ENCODE measurements at places on chromosomes 7 and 10.

- DNase-seq = no peak
Measured at GRCh38 chr7:119688831-119689230, 584.1 kb upstream of the KCND2 start.

- no peak for DNase-seq
Measured at GRCh38 chr7:90817846-90818245, 221.7 kb downstream of the CDK14 start.

DNA sequence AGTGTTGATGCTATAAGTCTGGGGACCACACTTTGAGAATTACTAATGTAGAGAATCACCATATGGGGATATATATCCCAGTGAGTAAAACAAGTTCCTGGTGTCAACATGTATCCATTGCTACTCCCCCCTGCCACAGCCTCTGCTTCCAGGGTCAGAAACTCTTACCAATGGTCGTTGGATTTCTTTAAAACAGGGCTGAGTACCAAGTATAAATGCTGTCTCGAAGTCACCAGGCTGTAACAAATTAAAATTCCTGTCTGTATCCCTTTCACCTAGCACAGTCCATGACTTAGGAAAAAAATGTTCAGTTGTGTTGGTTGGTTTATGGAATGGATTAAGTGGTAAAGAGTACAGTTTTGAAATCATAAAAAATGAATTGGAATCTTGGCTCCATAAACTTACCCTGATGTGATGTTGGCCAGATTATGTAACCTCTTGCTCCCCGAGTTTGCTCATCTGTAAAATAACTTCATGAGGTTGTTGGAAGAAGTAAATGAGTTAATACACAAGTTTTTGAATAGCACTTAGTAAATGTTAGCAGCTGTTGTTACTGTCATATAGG is 364.0 kb upstream of the LRGUK start:
- DNase-seq = no peak

GRCh38 chr10:21173802-21174714 is 276.9 kb upstream of the NEBL start:
- no peak for DNase-seq

GRCh38 chr10:117132751-117133231 is 5.3 kb downstream of the VAX1 start:
- no peak for DNase-seq

DNA sequence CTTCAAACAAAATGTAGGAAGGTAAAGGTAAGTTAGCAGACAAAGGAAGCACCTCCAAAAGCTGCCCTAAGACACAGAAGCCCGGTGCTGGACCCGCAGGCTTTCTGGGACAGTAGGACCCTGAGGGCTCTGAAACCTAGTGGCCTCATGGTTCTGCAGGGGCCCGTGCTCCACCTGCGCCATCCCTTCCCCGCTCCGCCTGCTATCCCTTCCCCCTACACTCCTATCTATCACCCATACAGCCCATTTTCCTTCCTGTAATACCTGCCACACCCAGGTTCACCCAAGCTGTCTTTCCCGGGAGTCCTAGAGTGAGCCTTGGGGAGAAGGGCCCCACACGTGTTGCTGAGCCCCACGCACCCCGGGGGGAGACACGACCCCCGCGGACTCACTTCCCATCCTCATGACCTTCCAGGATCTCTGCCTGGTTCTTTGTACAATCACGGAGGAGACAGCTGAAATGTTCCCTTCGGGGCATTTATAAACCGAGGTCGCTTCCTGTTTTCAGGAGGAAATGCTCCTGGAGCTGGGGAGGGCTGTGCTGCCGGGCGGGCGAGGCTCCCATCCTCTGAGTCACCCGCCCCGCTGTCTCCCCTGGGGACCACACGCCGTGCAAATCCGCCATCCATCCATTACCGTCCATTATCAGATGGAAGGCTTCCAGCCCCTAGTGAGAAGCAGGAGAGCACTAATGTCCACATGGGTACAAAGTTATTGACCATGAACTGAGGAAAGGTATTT is 251.7 kb upstream of the PITRM1 start:
- no peak for DNase-seq

DNA sequence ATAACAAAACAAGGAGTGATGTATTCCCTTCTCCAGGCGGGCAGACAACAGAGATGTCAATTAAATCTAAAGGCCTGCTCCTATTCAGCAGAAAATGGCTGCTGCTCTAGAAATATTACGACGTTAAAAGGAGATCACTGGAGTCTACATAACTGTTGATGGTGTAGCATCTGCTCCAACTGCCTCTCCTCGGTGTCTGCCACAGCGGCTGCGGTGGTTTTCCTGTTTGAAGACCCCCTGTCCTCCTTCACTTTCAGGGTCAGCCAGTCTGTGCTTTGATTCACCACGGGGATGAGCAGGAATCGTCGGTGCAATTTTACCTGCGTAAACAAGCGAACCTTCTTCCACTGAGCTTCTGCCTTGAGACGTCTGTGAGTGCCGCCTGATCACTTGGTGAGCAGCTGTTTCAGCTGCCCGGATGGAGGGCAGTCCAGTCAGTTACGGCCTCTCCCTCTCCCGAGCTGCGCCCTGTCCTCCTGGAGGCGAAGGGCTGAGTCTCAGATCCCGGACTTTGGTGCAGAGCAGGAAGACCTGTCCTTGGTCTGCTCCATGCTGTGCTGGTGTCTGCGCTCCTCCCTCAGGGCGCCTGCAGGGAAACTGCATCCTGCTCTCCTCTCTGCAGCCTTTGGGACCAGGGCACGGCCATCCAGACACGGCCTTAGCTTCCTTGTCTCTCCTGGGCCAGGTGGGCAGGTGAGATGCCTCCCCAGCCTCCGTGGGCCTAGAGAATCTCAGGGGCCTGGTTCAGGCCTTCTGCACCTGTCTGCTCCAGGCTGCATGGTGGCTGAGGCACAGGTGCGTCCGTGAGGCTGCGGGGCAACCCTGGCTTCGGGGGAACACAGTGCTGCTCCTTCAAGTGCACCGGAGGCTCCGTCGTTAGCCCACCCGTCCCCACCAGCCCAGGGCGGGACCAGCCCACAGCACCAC is 326.6 kb downstream of the ADARB2 start:
- no peak for DNase-seq

- DNase-seq = no peak
Measured at GRCh38 chr7:151138153-151138851, 29.2 kb downstream of the GBX1 start.

DNA sequence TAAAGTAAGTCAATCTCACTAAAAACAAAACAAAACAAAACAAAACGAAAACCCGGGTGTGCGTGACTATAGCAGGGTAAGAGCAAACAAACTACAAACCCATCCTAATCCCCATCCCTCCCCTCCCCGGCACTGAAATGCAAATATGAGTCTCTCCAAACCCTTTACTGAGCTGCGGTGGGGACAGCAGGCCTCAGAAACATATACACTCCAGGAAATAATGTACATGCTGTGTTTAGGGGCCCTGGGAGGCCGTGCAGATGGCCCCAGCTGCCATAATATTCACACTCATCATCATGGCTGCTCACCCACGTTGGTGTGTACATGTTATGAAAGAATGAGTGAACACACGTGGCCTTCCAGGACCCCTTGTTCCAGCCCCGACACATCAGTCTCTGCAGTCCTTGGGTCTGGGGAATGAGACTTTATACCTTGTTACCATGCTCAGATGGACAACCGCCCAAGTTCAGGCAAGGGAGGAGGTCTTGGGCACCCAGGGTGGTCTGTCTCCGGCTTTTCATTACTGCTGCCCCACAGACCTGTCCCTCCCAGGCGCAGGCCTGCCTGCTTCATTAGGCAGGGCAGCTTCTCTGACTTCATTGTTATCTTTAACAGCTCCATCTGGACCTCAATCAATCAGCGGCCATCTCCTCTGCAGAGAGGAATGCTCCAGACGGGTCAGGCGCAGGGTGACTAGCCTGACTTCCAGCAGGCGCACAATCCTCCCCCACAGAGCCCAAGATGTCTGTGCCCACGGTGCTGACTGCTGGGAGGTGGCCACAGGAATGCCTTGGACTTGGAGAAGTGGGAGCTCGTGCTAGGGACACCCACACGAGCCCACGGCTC is 20.6 kb downstream of the HSPA12A start:
- DNase-seq = no peak

- no peak for DNase-seq
Measured at GRCh38 chr7:46819819-46820218, 762.1 kb downstream of the TNS3 start.

DNA sequence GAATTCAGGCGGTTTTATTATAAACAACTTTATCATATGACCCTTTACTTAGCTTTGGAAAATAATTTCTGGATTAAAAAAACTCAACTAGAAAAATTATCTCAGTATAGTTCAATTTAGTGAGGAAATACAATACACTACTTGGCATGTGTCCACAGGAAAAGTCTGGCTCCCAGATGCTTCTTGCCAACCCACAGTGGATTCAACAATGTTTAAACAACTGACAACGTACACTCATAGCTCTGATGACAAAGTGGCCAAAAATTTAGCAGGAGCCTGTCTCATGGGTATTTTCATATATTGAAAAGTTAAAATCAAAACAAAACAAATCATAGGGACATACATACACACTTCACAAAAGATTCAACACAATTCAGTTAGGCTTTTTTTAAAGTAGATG is 158.8 kb downstream of the SKAP2 start:
- no peak for DNase-seq

- DNase-seq = no peak
Measured at GRCh38 chr10:101056365-101057151, 5.2 kb upstream of the KAZALD1 start.

- no peak for DNase-seq
Measured at GRCh38 chr7:90326500-90326899, 5.4 kb upstream of the FAM237B start.

- DNase-seq = no peak
Measured at GRCh38 chr7:23247046-23247602, 549 bp downstream of the GPNMB start.

- DNase-seq = no peak
Measured at GRCh38 chr10:94224656-94225055, 138.1 kb downstream of the NOC3L start.

DNA sequence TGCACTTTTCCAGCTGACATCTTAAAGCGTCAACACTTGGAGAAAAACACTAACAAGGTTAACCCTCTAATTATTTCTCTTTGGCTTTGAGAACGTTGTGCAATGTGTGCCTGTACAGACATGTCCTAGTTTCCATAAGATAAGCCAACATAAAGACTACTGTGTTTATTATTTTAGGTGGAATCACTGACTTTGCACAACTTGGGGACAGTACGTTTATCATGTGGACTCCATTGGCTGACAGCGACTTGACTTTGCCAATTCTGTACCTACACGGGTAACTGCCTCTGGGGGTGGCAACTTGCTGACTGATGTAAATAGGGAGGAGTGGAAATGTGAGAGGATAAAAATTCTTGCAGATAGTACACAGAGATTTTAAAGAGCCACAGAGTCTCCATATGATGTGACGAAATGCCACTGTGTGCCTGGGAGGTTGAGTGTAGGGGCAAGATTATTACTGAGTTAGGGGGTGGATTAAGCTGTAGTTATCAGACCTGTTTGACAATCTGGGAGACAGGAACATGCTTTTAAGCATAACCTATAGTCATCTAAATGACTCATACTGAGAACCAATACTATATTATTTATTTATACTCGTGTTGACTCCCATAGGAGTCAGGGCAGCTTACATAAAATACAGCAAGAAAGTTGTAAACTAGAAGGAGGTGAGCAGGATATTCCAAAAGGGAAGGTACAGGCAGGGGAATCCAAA is 21.0 kb downstream of the SLC13A4 start:
- DNase-seq = no peak

Data from OCI-M1 (cell line).